AG04450 (cell line): ENCODE measurements at places on chromosomes 7 and 10. TPM values are rescaled to one million over a fixed set of nuclear protein-coding genes. Genes with fewer than 3 reads are reported as not detected.
A peak's percentile ranks its signal among the peaks of the same experiment; 100 is the strongest.

DNA sequence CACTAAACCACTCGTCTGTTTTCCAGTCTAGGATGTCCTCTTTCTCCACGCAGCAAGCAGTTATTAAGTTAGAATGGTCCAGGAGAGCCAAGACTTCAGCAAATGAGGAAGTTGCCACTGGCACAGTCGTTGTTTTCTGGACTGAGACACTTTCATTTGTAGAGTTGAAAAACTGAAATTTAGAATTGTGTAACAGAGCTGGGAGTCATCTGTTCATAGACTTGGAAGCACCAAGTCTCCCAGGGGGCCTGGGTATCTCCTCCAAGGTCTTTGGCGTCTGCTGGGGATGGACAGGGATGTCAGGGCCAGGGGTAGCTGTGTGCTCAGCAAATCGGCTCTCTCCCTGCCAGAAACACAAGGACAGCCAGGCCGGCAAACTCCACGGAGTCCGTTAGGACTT is 208.4 kb downstream of the FANK1 start:
- no peak for DNase-seq

DNA sequence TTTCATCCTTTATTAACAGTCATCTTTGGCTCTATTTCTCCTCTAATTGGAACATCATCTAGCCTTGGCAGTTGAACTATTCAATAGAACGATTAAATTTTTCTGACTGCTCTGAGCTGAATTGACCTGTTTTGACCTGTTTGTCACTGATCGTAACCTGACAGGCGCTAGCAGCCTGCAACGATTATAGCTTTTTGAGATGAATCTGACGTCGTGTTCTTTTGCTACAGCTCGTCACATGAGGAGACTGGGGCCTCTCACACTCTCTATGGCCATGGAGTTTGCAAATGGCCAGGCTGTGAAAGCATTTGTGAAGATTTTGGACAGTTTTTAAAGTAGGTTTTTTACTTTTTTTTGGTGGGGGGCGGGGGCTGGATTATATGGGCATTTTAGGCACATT is 229.8 kb downstream of the FOXP2 start:
- no peak for DNase-seq

GRCh38 chr10:78215645-78216044 is 182.0 kb downstream of the RPS24 start:
- peak; percentile 32 for DNase-seq

AKR1C8 gene
- not detected in 2 replicates for polyA plus RNA-seq

FANK1 gene
- polyA plus RNA-seq = 2.8 and 4.0 TPM in 2 replicates

FAM24B gene
- polyA plus RNA-seq = 4.0 and 4.6 TPM in 2 replicates
